ENCODE measurements at places on chromosomes 11 and 22. TPM values are rescaled to one million over a fixed set of nuclear protein-coding genes. Genes with fewer than 3 reads are reported as not detected.

DNA sequence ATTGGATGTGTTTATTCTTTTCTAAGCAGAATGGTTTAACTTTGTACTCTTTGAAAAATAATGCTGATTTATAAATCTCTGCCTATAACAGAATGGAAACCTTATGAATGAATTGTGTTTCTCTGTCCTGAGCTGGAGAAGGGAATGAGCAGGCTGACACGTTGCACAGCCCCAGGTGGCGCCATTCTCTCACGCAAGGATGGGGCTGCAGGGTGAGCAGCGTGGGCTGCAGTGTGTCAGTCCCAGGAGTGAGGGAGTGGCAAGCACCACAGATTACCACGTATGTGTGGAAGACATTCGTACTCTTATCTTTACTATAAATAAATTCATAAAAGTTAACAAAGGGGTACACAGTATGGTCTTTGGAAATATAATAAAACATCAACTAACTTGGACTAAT, 33.4 kb downstream of the FDX1 start:
- no peak for DNase-seq

DNA sequence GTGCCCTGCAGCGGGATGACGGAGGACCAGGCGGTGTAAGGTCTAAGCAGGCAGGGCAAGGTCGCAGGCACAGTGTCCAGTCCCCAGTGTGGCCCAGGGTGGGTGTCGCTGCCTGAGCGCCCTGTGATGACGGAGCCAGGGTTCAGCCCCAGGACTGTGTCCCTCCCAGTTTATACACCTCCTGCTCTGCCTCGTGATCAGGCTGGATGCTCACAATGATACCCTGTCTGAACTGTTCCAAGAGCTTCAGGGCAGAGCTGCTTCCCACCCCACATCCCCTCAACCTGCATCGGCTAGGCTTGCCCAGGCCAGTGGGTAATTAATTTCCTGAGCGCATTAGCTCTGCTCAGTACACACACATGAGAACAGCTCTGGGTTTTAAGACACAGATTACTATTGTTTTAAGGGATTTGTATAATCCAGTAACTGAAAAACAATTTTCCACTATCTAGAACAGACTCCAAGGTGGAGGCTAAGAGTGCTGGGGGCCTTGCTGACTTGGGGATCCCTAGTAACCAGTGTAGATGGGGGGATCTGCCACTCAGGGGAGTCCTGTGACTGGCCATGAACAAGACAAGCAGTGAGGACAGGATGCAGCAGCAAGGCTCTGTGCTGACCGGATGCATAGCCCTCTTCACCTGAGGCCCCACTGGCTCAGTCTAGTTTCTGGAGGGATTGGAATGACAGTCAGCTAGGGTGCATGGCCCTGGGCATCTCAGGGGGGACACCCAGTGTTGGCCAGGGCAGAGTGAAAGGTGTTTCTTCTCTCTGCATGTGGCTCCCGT, 34.1 kb downstream of the GNAZ start:
- DNase-seq: no peak

- DNase-seq: no peak
These were observed 255.5 kb upstream of the B3GAT1 start for GRCh38 chr11:134667505-134667904.

- peak; percentile 38 for DNase-seq
These were observed 682 bp downstream of the LARGE1 start for GRCh38 chr22:33919391-33920196.

DNA sequence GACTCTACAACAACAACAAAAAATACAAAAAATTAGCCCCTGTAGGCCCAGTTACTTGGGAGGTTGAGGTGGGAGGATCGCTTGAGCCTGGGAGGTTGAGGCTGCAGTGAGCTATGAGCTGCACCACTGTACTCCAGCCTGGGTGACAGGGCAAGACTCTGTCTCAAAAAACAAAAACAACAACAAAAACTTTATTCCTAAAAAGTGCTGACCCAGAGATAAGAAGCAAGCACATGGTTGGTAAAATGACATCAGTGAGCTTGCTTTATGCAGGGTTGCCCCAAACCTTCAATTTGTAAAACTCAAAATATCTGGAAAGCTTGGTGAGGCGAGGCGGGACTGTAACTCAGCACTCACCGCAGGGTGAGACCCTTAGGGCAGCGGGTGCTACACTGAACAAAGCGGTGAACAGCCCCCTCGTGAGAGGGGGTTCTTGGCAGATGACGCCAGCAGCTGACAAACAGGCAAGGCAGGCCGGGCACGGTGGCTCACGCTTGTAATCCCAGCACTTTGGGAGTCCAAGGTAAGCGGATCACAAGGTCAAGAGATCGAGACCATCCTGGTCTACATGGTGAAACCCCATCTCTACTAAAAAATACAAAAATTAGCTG, 3.5 kb upstream of the TCIRG1 start:
- DNase-seq: no peak

DNA sequence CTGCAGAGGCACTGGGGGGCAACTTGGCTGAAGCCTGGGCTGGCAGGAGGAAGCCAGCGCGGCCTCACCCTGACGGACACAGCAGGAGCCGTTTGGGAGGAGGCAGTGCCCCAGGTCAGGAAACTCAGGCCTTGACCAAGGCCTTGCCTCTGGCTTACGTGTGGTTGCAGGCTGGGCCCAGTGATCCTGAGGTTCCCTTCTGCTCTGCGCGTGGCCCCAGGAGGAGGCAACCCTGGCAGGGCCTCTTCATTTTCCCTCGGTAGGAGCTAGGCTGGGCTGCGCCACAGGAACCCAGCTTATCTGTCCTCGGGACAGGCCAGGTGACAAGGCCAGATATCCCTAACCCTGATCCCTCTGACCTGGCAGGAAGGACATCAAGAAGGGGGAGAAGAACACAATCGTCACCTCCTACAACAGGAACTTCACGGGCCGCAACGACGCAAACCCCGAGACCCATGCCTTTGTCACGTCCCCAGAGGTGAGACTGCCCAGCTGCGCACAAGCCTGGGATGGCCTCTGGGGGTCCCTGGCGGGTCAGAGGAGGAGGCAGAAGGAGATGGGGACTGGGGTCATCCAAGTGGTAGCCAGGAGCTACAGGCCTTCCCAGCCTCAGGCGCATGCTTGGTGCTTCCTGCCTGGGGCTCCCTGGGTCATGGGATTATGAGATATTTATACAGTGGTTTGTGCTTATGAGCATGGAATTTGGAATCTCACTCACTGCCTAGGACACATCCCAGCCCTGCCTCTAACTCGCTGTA, 20.6 kb downstream of the POLR3H start:
- DNase-seq: no peak

DNA sequence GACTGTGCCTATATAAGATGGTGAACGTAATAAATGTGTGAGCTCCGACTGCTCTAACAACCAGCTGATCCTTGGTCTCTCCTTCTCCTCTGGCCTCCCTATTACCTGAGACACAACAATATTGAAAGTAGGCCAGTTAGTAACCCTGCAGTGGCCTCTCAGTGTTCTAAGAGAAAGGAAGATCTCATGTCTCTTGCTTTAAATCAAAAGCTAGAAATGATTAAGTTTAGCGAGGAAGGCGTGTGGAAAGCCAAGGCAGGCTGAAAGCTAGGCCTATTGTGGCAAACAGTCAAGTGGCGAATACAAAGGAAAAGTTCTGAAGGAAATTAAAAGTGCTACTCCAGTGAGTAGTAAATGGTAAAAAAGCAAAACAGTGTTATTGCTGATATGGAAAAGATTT, 39.5 kb downstream of the HIPK3 start:
- no peak for DNase-seq

- no peak for DNase-seq
These were observed 17.3 kb downstream of the PACSIN2 start for GRCh38 chr22:42997582-42998090.

DNA sequence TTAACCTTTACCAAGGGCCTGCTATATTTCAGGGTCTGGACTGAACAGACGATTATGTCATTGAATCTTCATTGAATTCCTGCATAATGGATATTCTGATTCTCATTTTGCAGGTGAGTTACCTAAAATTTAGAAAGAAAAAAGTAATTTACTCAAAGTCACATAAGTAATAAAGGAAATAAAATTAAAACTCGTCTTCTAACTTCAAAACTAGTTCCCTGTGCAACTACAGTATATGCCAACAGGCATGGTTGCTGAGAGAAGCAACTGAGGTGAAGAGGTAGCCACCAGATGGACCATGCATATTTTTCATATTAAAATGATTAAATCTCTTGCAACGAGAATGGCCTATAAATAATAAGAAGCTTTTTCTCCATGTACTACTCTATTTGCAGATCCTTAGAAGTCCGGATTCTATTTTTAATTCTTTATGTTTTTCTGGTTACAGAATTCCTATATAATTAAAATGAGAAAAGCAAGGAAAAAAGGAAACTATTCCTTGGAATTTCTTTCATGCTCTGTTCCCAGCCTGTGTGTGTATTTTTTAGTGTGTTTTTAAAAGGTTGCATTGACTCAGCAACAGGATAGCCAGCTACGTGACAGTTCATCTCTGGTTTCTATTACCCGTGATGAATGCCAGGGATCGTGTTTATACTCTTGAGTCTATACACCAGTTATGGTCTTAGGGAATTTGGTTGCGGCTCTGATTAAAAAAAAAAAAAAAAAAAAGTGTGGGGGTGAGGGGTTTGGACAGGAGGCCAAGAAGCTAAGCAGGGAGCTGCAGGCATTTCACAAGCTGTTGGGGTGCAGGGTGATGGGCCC, 186.8 kb downstream of the ETS1 start:
- DNase-seq: no peak

DNA sequence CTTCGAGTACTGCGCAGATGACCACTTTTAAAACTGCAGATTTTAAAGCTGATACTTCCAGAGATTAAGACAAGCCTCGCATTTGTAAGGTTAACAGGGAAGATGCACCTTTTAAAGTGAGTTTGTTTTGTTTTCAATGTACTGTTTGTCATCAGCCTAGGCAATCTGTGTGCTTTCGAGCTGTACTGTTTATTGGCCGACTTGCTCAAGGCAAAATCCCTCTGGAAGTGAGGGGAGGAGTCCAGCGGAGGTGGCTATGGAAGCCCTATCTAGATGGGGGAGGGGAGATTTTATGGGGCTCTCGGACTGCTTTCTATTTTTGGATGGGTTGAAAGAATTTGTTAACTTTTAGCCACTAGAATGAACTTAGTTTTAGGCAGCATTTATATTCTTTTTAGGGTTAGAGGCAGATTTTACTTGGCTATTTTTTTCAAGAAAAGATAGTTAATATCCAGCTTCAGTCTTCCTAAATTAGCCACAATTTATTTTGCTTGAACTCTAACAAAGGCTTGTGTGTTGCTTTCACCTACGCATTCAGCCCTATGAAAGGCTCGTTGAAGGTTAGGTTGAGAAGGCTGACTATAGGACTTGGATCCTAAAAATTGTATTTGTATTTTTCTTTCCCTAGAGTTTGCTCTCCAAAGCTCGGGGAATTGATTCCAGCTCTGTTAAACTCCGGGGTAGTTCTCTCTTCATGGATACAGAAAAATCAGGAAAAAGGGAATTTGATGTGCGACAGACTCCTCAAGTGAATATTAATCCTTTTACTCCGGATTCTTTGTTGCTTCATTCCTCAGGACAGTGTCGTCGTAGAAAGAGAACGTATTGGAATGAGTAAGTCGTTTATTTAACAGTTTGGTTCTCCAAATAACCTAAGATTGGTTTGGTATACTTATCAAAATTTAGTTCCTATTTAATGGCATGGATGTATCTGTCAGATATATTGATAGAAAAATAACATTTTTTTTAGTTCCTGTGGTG, 2.1 kb downstream of the WEE1 start:
- no peak for DNase-seq

Gene CTNND1
- total RNA-seq: 346 TPM

Gene OR8D4
- 0.58 TPM for total RNA-seq

Gene TEX54
- total RNA-seq: not detected

Gene MS4A15
- not detected for total RNA-seq

Gene UBASH3B
- total RNA-seq: 2.4 TPM

Gene USH1C
- 15.8 TPM for total RNA-seq

Gene TMEM184B
- total RNA-seq: 67.3 TPM

Measured in progenitor cell of endocrine pancreas (in vitro differentiated cells).